ENCODE measurements at places on chromosomes 4 and X.

GRCh38 chr4:104677116-104677515 is 182.4 kb upstream of the CXXC4 start:
- no peak for DNase-seq

DNA sequence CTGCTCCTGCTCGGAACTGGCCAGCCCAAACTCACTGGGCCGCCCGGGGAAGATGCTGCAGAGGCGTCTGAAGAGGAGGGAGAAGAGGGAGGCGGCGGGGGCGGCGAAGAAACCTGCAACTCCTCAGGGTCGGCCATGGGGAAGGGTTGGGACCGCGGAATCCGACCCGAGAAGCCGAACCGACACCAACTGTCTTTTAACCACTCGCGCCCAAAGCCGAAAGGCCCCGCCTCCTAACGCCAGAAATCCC is at the start of gene C4orf46:
Gene C4orf46 (minus strand): TSS at position 223 of the 250 bp plus-strand sequence. CDS start 86 bp downstream, at position 137.
- no peak for DNase-seq

DNA sequence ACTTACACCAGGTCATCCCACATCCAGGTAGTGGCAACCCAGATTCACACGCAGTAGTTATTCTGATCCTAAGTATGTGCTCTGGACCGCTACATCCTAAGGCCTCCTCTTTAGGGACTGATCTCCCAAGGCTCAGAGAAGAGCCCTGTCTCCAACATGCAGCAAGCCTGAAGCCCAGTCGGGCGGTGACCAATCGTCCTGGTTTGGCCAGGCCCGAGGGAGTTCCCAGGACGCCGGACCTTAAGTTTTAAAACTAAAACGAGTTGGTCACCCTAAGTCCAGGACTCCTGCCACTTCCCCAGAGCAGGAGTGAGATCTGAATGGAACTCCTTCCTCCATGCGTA is 385 bp downstream of the LYAR start:
- DNase-seq, result peak; percentile 33

DNA sequence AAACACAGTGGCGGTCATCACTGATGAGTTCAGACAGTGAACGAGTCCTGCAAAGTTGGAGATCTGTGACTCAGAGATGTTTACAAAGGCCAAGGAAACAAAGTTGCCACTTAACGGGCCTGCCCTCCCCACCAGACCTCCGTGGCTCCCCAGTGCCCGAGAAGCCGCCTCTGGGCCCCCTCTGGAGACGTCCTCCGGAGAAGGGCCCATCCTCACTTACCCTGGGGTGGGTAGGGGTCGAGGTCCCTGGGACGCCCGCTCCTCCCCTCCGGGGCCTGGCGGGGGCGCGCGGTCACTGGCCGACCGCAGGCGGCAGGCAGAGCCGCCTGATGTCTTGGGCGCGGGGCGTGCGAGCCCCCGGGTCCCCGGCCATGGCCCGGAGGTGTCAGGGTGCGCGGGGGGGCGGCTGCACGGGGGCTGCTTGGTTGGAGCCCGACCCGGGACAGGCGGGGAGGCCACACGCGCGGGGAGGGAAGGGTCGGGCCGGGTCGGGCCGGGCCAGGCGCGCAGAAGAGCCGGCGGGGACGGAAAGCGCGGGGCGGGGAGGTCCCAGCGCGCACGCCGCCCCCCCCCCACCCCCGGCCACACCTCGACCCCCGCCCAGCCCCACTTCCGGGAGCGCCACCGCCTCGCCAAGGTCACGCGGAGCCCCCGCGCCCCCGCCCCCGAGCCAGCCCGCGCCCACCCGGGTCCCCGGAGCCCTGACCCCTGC is 529 bp downstream of the DHRSX start:
- peak; percentile 27 for DNase-seq

GRCh38 chrX:136689436-136689835 is 41.5 kb downstream of the CD40LG start:
- DNase-seq, result no peak

DNA sequence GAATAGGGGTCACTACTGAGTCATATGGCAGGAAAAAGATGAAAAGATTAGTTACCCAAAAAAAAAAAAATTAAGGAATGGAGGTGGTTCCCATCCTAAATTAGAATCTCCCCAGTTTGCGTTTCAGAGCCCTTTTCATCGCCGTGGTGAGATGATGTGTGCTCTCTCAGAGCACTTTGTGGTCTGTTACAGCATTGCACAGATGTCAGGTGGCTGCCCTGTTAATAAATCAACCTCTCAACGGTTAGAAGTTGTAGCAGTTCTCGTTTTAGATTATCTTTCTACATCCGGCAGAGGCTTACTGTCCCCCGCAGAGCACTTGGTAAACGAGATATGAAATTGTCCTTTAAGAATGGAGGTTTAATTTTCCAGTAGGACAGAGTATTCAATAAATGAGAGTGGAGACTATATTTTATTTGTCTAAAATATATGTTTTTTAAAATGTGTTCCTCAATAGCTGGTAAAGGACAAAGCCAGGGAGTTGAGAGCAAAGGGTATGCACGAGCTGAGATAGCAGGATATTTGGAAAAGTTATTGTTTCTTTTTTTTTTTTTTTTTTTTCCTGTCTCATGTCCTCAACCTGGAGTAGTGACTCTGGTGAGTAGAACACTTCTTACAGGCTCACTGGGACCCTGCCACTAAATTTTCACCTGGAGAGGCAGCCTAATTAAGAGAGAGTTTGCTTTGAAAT is 26.9 kb downstream of the AFF1 start:
- DNase-seq, result peak; percentile 83
